ENCODE measurements at places on chromosomes 4 and X.
A peak's percentile ranks its signal among the peaks of the same experiment; 100 is the strongest.

DNA sequence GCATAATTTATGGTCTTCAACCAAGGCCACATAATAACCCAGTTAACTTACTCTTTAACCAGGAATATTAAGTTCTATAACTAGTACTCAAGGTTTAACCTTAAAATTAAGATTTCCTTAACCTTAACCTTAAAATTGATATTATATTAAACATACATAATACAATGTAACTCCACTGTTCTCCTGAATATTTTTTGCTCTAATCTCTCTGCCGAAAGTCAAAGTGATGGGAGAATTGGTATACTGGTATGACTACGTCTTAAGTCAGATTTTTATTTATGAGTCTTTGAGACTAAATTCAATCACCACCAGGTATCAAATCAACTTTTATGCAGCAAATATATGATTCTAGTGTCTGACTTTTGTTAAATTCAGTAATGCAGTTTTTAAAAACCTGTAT is 22.8 kb downstream of the EREG start:
- no peak for DNase-seq

GRCh38 chr4:128451270-128451905 is 163.8 kb upstream of the PGRMC2 start:
- no peak for DNase-seq

DNA sequence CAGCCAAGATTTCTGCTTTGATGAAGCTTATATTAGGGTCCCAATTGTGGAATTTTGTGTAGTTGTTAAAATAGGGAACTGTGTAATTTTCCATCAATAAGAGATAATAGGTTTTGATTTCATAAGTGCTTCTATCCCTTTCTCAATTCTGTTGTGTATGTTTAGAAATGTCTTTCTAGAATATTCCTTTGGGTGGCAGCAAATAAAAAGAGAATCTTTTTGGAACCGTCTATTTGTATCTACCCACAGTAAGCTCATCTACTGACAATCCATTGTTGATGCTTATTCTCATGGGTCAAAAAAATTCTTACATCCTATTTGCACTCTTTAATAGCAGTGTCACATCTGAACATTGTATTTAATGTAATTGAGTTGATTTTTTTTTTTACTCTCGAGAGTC is 61.7 kb downstream of the TMA16 start:
- DNase-seq, result peak; percentile 13

GRCh38 chrX:98114021-98114420 is 1230.3 kb downstream of the RPA4 start:
- DNase-seq, result no peak

GRCh38 chr4:114378305-114378903 is 220.2 kb upstream of the UGT8 start:
- DNase-seq, result no peak

DNA sequence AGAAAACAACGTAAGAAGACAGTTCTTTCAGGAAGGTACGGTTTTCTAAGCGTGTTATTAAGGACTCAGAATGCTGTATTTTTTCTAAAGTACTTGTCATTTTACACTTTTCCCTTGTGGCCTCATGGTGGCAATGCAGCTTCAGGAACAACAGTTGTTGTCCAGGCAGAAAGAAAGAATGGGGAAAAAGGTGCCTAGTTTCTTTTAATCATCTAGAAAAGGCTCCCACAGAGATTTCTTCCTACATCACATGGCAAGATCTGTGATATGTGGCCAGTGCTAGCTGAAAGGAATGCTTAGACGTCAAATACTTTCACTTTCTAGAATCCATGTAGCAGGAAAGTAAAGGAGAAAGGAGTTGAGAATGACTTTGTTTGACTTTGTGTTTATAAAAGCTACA is 49.0 kb upstream of the TRAM1L1 start:
- DNase-seq, result no peak

GRCh38 chr4:65580551-65580950 is 89.7 kb downstream of the EPHA5 start:
- DNase-seq, result no peak

- peak; percentile 4 for DNase-seq
Observed at GRCh38 chrX:48854898-48855297, 19.5 kb upstream of the PCSK1N start.

DNA sequence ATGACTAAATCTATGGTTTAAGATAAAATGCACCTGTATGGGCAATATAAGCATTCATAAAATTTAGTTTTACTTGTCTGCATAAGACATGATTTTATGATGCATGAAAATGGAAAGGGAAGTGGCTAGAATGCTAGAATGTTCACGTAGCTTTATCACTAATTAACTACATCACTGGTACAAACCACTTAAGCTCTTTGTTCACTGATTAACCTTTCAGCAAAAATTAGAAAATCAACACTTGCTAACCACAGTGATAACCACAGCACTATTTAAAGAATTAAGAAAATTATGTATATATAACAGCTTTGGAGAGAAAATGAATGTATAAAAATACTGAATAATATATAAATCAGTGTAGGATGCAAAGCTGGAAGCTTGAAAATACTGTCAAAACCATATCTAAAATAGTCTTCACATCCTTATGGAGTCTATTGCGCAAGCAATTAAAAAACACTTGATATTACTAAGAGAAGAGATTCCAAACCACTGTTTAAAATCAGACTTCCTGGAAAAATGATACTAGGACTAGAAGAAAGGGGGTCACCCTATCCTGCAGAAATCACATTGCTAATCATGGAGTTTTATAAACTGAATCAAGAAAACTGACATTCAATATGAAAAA is 51.9 kb downstream of the EFHC2 start:
- no peak for DNase-seq
